ENCODE measurements at places on chromosomes 2 and 18.

- no peak for DNase-seq
These were observed 43.4 kb downstream of the MC4R start for GRCh38 chr18:60329131-60329530.

GRCh38 chr18:58632552-58632951 lies 3.7 kb upstream of the ALPK2 start:
- DNase-seq: no peak

DNA sequence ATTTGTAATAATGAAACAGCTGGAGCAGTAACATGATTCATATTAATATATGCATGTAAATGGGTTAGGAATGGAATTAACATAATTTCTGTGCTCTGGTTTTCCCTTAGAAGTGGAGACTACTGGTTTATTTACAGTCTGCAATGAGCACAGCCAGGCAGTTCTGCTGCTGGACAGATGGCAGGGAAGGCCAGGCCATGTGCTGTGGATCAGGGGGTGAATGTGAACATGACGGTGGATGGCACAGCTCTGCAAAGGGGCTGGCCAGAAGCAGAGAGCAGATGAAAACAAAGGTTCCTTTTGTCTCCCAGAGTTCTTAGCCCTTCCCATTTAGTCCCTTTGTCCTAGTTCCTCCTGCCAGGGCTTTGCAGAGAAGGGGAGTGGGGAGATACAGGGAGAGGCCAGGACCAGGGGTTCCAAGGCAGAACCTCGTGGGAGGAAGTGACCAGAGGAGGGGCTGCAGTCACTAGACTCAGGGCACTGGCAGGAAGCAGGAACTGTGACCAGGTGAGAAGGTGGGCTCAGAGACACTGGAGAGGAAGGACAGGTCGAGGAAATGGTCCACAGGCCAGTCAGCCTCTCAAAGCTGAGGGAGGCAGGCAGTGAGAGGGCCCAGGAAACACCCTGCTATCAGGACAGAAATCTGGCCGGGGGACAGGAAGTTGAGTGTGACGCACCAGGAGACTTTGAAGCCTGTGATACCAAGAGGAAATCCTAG lies 112.9 kb upstream of the ATP8B1 start:
- no peak for DNase-seq

GRCh38 chr2:1403565-1403964 lies 9.7 kb upstream of the TPO start:
- no peak for DNase-seq

DNA sequence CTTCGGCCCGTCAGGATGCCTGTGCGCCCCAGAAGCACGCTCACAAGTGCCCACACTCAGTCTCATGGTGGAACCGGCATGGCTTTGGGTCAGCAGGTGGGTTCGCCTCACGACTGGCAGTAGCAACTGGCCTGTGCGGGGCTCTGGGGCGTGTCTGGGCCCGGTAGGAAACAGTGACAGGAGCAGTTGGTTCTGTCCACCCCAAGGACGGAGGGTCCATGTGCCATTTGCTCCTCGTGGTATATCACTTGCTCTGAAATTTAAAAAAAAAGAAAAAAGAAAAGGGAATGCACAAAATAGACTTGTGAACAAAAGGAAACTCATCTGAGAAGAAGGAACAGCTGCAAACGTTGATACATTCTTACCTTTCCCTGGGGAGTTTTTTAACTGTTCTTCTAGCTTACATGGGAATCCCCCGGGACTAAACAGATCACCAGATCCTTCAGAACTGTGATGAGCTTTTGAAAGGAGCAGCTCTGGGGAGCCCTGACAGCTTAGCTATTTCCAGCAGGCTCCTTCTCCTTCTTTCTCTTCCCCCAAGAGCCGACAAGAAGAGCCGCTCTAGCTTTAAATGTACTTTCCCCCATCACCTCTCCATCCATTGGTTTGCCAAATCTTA lies 42.8 kb downstream of the TRAPPC12 start:
- DNase-seq: no peak

DNA sequence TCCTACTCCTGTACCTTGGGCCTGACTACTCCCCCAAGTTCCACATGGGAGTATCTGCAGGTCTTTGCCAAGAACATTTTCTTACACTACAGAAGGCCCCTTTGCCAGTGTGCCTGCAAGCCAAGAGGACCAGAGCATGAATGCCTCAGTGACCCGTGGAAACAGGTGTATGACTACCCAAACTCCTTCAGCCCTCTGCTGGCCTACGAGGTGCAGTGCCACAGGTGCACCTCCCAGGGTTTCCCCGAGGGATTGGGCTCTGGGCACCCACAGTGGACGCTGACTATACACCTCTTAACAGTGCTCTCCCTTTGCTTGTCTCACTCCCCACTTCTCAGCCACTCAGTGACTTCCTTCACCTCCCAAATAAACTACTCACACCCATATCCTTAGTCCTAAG lies 91.4 kb downstream of the COL6A3 start:
- DNase-seq: no peak

- DNase-seq: no peak
These were observed 556.9 kb upstream of the SETBP1 start for GRCh38 chr18:44123743-44124142.

DNA sequence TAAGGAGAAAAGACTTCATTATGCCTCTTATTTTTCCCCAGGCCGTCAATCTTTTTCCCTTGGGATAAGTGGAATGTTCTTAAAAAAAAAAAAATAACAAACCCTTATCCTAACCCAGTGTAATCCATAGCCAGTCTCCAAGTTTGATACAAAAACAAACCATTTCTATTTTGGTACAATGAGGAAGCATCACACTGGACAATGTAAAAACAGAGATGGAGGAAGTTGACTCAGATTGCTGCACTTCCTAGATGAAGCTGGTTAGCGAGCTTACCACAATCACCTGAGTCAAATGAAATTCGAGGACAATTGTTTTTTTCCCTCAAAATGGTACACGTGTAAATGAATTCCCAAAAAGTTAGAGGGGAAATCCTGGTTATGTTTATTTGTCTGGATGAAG lies 259.7 kb downstream of the TCF4 start:
- no peak for DNase-seq

DNA sequence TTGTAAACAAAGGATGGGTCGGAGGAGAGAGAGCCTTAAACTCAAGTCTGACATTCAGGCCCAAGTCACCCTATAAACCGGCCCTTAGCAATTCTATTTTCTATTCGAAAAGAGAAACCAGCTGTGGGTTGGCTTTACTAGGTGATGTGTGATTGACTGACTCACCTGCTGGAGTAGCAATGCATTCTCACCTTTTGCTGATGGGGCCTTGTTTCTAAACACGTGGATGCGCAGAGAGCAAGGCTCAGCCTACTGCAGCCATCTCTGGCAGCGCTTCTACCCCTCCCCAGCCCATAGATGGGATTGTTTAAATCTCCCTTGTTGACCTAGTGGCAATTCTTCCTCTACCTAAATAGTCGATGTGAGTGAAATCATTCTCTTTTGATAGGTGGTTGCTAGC lies 138.5 kb downstream of the MEIS1 start:
- no peak for DNase-seq

DNA sequence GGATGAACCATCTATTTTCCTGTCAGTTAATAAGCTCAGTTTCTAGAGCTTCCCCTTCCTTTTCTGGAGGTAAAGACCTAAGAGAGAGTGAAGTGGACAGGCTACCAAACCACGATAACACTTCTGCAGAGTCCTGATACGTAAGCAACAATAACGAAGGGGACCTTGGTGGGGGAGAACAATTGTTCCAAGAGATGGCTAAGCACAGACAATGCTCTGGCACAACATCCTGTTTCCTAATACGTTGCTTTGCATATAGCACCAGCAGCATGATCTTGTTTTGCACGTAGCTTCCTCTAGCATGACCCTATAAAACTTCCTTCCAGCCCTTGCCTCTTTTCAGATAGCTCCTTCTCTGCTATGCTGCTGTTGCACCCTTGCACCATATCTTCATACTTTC lies 247.3 kb downstream of the RAD51AP2 start:
- no peak for DNase-seq

DNA sequence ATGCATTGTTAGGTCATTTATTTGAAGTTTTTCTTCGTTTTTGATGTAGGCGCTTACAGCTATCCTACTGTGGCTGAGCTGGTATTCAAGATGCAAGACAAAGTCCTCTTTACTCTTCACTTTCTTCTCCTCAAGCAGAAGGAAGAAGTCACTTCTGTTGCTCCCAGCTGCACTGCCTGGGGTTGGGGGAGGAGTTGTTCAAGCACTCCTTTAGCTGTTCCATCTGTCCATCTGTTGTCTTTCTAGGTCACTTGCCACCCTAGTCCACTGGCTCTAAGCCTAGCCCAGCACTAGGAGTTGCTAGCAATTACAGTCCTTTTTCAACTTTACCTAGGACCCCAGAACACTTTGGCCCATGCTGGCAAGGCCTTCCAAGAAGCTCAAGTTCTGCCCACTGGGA lies 200.6 kb upstream of the RBMS1 start:
- DNase-seq: no peak

DNA sequence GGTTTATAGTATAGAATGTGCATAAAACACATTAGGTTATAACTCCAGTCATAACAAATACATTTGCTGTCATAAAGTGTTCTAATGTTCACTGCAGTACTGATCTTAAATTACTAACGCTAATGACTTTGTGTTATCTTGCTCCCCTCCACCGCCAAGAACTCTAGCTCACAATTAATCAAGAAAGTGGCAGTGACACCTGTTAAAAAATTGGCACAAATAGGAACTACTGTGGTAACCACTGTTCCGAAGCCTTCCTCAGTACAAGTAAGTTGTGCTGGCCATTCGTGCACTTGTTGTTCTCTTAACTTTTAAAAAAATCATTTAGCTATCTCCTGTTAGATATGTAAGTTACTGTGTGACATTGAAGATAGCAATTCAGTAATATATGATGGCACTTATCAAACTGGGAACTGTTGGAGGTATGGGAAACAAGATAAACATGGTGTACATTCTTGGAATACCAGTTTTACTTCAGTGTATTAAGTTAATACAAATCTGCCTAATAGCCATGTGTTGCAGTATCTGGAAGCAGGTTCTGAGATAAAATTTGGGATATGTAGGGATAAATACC lies 41.2 kb downstream of the TAF4B start:
- no peak for DNase-seq

DNA sequence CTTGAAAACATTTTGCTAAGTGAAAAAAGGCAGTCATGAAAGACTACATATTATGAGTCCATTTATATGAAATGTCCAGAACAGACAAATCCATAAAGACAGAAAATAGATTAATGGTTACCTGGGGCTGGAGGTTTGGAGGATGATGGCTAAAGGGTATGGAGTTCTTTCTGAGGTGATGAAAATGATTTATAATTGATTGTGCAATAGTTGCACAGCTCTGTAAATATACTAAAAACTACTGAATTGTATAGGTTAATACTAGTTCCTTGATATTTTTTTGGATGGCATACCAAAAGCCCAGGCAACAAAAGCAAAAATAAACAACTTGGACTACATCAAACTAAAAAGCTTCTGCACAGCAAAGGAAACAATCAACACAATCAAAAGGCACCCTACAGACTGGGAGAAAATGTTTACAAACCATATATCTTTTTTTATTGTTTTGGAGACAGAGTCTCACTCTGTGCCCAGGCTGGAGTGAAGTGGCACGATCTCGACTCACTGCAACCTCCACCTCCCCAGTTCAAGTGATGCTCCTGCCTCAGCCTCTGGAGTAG lies 21.5 kb downstream of the SOS1 start:
- DNase-seq: no peak

DNA sequence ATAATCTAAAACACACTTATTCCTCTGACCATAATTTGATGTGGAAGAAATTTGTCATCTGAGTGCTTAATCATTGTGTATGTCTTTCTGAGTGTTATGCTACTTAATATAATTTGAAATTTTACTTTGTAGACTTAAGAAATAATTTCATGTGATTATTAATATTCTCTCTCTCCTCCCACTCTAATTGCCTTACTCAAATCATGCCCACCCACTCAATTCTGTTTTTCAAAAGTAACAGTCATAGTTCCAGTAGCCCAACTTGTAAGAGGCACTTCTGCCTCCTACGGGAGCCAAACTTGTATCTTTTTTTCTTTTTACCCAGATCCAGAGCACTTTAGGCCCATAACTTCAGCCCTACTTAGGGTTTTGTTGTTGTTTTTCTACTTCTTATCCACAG lies 18.5 kb upstream of the KYNU start:
- DNase-seq: no peak

DNA sequence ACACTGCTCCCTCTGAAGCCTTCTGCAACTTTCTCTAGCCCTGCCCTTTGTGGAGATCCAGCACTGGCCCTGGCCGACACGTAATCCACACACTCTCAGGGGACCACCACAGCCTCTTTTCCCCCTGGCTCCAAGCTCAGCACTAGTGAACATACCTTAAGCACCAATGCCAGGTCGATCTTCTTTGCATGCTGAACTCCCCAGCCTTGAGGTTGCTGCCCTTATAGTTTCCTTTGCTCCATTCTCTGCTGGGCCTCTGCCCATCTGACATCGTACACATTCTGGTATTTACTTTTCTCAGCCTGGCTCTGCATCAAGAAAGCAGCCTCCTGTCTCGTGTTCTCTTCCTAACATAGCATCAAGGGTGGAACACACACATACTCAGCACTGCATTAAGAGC lies 361.5 kb downstream of the LPIN1 start:
- DNase-seq: no peak

DNA sequence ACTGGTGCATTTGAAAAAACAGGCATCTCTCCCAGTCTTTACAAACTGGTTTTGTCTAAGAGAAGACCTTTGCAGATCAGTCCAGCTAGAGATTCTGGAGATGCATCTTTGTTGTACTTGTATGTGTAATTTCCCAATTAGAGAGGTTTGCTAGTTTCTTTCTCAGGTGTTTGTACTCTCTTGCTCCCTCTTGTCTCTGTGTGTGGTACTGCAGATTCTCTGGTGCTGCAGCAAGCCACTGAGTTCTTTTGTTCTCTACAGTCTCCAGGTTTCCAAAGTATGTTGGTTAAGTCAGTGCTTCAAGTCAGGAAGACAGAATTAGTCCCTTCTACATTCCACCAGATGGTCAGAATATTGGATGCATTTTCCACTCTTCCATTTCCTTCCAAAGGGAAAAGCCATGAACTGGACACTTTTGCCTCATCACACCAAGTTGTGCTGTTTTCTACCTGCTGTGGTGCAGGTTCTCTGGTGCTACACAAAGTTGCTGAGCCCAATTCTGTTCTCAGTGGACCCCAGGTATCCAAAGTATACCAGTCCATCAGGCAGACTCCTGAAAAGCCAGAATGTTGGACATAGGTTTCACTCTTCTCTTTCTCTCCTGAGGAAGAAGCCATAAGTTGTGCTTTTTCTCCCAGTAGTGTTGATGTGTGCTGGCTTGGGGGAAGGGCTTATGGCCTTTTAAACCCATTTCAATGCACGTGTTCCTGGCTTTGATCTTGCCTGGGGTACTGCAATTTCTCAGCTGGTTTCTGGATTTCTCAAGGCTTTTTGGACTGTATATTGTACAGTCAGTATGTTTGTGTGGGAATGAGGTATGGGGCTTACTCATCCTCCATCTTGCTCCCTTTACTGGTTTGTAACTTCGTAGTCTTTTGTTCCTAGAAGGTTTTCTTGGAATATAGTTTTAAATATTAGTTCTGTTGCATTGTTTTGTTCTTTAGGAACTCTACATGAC lies 29.8 kb downstream of the EPC2 start:
- DNase-seq: peak; percentile 56

GRCh38 chr2:138239902-138240491 lies 261.6 kb upstream of the SPOPL start:
- no peak for DNase-seq

- DNase-seq: no peak
These were observed 2148.4 kb upstream of the CELF4 start for GRCh38 chr18:39713961-39714360.

- DNase-seq: no peak
These were observed 98.3 kb downstream of the EPB41L5 start for GRCh38 chr2:120111193-120111592.

Data from iPS DF 19.7 (cell line).